ENCODE measurements at places on chromosomes 2 and 18.

DNA sequence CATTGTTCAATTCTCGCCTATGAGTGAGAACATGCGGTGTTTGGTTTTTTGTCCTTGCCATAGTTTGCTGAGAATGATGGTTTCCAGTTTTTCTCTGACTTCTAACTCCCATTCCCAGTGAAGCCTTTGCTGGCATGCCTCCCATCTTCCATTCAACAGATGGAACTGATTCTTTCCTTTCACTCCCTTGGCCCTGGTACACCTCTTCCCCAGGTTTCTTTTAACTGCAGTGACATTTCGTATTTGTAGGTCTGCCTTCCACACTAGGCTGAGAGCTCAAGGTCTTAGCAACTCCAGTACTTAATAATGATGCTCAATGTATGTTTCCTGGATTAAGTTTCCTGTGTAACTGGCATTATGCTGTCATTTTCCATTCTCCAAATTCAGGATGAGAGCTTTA, 48.5 kb downstream of the GAREM1 start:
- no peak for DNase-seq

DNA sequence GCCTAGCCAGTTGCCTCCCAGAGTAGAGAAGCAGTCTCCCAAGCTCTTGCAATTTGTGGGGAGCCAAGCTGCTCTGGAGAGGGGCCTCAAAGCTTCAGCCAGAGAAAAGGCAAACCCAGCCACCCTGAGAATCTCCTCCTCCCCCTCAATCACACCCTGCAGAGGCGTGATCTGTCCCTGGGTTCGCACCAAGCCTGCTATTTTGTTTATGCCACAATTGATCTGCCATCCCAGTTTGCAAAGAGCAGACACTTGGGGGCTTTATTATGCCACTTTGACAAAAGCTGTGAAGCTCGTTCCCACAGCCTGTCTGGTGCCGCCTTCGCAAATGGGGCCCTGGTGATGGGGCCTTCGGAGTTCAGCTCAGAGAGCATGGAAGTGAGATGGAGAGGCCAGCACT, 125.5 kb downstream of the MSH2 start:
- no peak for DNase-seq

- no peak for DNase-seq
Measured at GRCh38 chr2:117686699-117687098, 127.8 kb upstream of the DDX18 start.

GRCh38 chr18:75656035-75656434, 228.5 kb upstream of the SMIM21 start:
- DNase-seq = no peak

DNA sequence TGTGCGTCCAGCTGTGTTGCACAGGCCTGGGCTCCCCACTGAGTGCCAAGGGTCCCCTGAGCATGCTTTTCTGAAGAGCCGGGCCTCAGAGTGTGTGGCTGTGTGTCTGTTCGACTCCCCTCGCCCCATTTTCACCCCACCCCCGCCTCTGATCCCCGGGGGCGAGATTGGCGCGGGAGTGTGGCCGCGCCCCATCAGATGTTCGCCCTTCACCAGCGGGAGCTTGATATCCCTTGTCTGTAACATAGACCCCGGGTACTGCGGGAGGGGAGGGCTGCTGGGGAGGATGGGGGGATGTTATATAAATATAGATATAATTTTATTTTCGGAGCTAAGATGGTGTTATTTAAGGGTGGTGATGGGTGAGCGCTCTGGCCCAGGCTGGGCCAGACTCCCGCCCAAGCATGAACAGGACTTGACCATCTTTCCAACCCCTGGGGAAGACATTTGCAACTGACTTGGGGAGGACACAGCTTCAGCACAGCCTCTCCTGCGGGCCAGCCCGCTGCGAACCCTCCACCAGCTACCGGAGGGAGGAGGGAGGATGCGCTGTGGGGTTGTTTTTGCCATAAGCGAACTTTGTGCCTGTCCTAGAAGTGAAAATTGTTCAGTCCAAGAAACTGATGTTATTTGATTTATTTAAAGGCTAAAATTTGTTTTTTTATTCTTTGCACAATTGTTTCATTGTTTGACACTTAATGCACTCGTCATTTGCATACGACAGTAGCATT, 1.5 kb downstream of the RHOB start:
- no peak for DNase-seq

DNA sequence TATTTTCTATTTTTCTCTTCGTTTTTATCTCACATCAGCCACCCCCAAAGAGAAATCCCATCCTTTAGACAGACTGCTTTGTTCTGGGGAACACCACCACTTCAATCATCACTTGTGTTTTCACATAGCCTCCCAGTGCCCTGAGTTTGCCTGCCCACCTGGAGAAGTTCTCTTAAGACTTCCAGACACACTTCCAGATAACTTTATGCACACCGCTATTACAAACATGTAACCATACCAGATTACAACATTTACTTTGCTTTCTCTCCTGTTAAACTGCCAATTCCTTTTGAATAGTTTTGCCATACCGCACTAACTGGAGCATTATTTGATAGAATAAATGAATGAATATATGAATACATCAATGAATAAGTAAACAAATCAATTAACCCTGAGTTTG, 1353.6 kb downstream of the DPP10 start:
- no peak for DNase-seq

DNA sequence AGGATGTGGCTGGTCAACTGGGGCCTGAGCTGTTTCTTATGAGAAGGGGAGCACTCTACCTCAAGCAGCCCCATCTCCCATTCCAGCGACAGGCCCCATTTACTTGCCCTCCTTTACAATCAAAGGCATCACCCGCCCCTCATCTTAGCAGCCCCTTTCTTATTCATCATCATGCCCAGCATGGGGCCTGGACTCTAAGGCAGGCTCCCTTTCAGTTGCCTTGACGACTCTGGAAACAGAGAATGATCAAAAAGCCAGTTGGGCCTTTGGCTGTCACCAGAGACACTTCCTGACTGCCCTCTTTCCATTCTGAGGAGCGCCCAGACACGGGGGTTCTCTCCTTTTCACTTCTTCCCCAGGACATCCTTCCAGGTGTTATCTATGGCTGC, 11.2 kb downstream of the CELF4 start:
- no peak for DNase-seq

- no peak for DNase-seq
Measured at GRCh38 chr2:129347486-129348217, 631.8 kb upstream of the RAB6C start.

- no peak for DNase-seq
Measured at GRCh38 chr2:19046986-19047780, 311.2 kb downstream of the OSR1 start.

DNA sequence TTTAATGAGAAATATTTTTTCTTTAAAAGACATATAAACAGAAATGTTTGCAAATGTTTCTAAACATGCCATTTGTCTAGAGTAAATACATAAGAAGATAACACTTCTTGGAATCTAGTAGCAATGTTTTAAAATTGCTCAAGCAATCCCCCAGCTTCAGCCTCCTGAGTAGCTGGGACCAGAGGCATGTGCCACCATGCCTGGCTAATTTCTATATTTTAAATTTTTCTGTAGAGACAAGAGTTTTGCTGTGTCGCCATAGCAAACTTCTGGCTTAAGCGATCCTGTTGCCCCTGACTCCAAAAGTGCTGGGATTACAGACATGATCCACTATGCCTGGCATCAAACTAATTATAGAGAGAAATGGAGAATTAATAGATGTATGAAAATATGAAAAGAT, 14.6 kb upstream of the MBD2 start:
- peak; percentile 30 for DNase-seq

DNA sequence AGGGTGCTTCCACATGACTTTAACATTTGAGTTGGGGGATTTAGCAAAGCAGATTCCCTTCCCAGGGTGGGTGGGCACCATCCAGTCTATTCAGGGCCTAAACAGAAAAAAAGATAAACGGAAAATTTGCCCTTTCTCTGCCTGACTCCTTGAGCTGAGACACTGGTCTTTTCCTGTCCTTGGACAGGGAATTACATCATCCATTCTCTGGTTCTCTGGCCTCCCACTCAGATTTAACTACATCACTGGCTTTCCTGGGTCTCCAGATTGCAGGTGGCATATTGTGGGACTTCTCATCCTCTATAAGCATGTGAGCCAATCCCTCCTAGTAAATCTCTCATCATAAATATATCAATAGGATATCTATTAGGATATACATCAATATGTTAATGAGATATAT, 25.8 kb downstream of the CAPN13 start:
- no peak for DNase-seq

DNA sequence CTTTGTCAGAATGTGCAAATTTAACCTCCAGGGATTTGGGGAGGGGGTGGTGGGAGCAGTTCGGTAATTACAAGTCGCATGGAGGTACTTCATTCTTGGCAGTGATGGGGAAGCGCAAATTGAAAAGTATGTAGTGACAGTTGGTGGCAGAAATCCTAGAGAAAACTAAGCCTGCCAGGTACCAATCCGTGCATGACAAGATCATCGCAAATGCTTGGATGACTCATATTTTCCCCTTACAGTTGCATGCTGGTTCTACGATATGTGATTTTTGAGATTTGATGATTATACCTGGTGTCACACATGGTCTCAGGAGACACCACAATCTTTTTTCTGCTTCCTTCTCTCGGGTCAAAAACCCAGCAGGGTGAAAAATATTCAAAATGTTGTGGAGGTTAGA, 479.7 kb upstream of the ID2 start:
- no peak for DNase-seq

DNA sequence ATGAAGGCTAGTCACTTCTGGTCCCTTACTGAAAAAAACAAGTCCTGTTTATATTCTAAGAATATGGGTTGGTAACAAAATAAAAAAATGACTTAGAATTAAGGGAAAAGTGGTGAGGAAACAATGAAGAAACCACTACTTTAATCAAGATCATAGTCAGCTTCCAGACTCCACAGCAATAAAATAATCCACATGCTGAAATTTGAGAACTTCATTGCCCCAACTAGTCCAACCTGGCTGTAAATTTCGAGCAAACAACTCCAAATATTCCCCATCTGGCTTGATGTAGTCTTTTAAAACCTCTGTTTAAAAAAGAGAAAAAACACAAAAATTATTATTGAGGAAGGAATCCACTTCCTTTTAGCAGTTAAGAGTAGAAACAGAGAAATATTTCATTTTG, 32.5 kb downstream of the METTL4 start:
- no peak for DNase-seq

GRCh38 chr2:182904844-182905243, 38.4 kb upstream of the FRZB start:
- DNase-seq = no peak

DNA sequence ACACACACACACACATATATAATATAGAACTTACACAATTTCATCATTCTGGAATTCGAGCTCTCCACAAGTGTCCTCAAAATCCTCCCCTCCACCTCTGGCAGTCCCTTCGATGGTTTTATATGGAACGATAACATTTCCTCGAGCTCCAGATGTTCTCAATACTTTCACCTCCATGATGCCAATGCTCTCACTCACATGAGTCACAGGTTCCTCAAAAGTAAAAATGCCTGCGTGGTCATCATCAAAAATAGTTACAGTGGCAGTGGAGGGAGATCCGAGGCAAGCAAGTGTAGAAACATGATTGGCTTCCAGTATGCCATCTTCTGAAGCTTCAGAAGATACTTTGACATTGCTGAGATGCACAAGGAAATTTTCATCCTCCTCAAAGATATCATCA, 23.5 kb downstream of the SLC8A1 start:
- DNase-seq = peak; percentile 31

DNA sequence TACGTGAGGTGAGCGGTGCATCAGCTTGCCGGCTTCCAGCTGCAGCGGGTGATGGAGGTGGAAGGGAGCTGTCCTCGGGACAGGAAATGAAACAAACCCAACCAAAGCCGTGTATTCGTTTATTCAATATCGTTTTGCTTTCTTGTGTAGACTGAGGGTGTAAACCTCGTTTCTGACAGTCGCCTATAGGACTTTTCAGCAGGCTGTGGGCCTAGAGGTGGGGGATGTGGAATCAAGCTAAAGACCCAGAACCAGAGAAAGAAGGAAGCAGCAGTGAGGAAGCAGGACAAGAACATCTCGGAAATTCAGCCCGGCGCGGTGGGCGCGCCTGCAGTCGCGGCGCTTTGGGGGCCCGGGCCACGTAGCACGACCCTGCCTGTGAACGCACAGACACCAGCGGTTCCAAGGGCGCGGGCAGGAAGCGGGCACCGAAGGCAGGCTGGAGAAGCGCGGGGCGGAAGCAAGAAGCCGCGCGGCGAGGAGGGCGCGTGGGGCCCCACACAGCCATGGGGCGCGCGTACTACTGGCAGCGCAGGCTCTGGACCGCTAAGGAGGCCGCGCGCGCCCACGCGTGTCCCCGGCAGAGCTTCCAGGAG, 755 bp upstream of the ATP9B start:
- DNase-seq = no peak

GRCh38 chr18:45951016-45951714, 16.0 kb downstream of the EPG5 start:
- peak; percentile 84 for DNase-seq

DNA sequence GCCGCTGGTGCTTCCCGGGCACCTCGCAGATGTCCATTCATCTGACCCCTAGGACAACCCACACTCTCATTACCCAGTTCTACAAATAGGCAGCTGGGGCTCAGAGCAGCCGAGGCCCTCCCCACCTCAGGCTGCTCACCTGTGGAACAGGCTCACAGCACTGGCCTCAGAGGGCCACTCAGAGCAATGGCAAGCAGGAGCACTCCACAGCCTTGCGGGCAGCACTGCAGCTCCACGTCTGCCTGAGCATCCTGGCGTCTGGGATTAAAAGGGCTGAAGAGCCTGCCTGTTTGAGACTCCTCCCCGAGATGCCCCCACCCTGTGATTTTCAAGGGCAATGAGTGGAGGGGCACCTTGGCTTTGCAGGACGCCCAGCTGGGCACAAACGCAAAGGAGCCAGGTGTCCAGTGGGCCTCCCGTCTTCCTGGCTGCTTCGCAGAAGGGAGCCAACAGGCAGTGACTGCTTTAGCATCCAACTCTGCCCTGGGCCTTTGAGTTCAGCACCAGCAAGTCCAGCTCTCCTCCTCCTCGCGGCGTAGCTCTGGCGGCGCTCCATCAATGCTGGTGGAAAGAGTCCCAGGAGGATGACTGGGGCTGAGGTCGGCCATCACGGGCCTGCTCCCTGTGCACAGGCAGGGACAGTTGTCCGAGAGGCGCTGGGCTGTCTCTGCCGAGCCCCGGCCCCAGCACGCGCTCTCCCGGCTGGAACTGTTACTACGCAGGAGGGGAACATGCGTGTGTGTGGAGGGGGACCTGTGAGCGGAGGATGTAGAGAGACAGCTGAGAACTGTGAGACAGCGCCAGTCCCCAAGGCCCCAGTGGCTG, 297.2 kb downstream of the NDUFA10 start:
- DNase-seq = no peak

DNA sequence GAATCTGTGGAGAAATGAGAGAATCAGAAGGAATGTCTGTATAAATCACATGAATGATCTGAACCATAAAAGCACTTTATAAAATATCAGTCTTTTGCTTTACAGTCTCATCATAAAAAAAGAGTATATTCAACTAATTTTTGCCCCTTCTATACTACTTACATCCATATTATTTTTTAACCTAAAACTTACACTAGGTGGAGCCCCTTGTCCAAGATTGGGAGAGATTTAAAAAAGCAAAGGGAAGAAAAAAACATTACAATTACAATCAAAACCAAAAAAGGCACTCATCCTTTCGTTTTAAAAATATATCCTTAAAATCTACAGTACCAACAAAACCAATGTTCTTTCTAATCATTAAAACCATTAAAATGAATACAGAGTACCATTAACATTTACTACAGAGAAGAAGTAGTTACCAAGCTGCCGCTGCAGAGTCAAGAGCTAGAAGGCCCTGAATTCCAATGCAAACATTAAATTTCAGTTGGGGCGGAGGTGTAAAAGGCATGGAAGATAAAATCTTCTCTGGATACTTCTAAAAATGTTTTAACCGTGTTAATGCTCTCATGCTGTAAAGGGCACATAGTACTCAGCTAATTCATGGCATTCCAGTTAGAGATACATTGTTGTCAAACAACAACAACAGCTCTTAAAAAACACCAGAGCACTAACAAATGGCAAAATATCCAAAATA, 56.7 kb upstream of the EPB41L3 start:
- no peak for DNase-seq

Data from inflammatory macrophage (primary cell).